Stimulated activated CD8-positive, alpha-beta memory T cell treated with anti-CD3 and anti-CD28 coated beads, Interleukin-15, amount 100 ng/mL, for 24 hours (primary cell): ENCODE measurements at places on chromosomes 5 and 9.

DNA sequence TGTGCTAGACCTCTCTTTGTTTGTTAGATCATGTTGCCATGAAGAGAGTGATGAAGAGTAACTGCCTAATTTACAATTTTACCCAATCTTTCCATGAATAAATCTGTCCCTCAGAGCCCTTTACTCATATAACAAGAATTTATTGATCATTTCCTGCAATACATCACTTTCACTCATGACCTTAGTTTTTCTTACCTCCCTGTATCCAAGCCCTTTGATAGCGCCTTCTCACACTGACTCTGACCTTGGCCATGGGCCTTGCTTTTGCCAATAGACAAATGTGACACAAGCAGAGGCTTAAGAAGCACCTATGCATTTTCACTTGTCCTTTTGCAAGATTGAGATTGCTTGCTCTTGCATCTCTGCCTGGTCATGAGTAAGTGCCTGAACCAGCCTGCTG is 288.1 kb downstream of the NNT start:
- no peak for DNase-seq

DNA sequence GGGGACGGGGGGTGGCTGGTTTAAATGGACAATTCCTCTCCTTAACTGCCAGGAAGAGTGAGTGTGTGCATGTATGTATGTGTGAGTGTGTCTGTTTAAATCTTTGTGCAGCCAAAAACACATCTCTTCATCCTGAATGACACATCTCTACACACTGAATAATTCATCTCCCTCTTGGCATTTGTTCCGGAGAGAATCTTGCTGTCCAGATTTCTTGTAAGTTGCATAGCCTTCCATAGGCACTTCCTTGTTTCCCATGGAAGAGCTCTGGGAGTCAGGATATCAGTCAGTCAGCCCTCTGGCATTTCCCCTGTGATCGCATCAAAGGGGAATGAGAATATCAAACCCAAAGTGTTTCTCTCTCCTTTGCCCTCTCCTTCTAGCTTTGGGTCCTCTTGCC is 74.7 kb downstream of the WWC1 start:
- no peak for DNase-seq

DNA sequence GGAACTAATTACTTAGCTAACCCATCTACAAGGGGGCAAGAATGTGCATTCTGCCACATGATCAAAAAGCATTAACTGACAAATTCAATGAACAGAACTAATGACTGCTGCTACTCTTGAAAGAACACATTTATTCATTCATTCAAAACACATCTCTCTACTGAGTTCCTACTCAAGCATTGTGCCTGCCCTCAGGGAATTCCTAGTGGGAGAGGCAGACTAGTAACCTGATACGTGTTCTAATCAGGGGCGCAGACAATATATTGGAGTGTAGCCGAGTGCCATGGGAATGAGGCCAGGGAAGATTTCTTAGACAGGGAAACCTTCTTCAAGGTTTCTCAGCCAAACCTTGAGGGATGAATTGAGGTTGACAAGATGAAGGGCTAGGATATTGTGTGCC is 56.7 kb upstream of the PAPPA start:
- DNase-seq = no peak

DNA sequence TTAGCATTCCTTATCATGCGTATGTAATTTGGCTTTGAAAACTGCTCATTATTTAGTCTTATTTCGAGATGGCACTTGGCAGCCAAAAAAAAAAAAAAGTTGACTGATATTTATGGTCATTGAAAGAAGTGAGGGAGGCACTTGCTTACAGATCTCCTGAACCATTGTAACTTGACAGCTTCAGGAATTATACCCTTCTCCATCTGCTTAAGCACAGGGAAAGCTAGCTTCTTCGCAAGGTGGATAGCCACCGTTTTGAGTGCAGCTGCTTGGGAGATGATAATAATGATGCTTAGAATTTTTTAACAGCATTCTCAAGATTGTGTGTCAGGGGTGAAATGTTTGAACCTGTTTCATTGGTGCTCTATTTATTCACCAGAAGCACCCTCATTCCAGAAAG is 116.1 kb downstream of the GIN1 start:
- DNase-seq = no peak

DNA sequence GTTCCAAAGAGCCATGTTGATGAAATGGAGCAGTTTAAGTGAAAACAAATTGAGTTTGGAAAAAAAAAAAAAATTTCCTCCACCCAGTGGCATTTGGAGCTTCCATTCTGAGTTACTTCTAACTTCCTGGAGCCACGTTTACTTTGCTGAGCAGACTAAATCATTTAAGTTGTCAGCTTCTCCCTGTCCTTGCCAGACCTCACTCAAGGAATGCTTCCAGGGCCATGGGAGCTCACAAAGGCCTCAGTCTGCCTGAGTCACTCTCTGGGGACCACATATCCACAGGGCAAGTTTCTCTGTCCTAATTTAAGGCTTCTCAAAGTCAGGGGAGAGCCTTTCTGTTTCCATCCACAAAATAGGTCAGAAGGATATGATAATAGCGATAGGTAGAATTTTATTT is 210.3 kb upstream of the TNC start:
- DNase-seq = no peak
